NCI-H460 (cell line): ENCODE measurements at places on chromosomes 13 and 19. TPM values are rescaled to one million over a fixed set of nuclear protein-coding genes. Genes with fewer than 3 reads are reported as not detected.
A peak's percentile ranks its signal among the peaks of the same experiment; 100 is the strongest.

GRCh38 chr19:55535965-55536350, 975 bp downstream of the SBK2 start:
- DNase-seq: no peak

DNA sequence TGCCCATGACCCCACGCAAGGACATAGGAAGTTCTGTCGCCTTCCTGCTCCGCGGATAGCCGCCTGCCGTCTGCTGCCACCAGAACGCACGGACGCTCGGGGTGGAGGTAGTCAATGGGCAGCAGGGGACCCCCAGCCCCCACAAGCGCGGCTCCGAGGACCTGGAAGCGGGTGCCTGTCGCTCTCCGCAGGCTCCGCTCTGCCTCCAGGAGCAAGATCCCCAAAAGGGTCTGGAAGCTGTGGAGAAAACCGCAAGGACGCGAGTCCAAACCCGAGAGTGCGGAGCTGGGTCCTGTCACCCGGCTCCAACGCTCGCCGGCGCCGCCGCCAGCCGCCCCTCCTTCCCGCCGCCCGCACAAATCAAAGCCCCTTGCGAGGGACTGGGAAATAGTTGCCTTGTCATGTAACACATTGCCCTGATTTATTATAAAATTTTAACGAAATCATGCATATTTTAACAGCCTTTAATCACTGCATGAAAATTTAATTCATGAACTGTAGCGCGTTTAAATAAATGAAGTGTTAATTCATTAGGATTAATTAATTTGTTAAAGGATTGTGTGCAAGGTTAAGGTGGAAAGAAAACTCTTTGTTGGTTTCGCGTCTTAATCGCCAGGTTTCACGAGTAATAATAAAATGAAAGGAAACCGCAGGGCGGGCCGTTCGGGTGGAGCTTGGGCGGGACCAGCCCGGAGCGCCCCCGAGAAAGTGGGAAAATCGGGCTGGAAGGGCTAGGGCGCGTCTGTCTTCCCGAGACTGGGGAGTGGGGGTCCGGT, 5.5 kb upstream of the POU4F1 start:
- no peak for DNase-seq

DNA sequence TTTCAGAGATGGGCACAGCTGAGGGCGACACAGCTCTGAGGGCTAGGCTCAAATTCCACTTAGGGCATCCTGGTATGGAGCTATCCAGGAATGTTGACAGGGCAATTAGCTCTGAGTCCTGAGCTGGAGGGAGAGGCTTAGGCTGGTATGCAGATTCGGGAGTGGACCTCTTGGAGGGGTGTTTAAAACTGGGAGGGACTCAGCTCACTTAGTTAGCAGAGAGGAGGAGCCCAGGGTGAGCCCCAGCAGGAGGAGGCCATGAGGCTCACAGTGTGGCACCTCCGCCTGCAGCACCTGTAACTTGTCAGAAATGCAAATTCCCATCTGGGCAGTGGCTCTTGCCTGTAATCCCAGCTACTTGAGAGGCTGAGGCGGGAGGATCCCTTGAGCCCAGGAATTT, 10.2 kb upstream of the NOP53 start:
- no peak for DNase-seq

DNA sequence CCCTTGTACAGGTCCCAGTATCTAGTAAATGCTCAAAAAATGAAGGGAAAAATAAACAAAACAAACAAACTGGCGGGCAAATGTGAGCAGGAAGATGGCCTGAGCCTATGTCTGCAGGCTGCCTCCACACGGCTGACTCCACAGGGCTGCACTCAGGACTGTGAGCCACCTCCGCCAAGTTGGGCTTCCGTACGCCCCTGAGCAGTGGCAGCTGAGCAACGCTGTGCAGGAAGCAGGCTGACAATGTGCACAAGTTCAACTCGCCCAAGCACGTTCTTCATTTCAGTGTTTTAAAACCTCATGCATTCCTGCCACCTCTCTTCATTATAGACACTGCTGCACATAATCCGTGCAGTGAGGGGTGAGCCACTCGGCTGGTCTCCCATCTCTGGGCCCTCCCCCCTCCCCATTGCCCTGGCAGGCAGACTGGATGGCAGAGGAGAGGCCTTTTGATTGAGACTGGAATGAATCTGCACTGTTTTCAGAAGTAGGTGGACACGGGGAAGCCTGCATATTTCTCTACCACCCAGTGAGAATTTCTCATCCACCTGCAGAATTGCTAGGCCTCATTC, 915.3 kb downstream of the UQCRFS1 start:
- DNase-seq: no peak

GRCh38 chr13:35332134-35332533, 144.4 kb downstream of the MAB21L1 start:
- DNase-seq: no peak

GRCh38 chr13:113903912-113904311, 40.0 kb upstream of the GAS6 start:
- DNase-seq: no peak

DNA sequence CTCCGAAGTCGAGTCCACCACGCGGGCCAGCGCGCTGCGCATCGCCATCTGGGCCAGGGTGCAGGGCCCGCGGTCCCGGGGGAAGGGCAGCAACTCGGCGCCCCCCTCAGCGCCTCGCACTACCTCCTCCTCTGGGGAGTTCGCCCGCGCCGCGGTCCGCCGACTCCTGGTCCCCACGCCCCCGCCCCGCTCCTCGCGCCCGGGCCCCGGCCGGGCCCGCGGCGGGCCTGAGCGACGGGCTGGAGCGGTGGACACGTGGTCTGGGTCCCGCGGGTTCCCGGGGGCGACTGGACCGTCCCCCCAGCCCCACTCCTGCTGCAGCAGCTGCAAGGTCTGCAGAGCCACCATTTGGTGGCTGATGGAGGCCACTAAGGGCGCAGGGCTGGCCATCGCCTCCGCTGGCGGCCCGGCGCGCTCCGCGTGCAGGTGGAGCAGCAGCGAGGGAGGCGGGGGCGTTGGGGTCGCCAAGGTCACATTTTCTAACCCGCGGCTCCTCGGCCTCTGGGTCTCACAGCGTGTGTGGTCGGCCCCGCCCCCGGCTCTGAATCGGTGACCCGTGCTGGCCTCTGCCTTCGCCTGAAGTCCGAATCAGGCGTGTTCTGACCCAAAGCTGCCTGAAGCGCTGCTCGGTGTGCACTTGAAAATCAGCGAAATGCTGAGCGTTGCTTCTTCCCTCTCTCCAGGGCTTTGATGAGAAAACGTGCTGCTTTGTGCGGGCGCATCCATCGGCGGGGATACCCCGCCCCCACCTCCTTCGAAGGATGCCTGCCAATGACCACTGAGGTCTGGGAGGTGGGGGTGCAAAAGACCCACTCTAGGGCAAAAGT, at the start of gene DLEU7:
Gene DLEU7, minus strand, starts transcription at position 436 of the 827 bp plus-strand sequence. Its CDS starts 46 bp downstream, at position 390.
- no peak for DNase-seq

- DNase-seq: peak; percentile 17
Observed at GRCh38 chr13:94201022-94201421, 278.5 kb downstream of the DCT start.

GRCh38 chr13:94607056-94607455, 5.4 kb downstream of the GPR180 start:
- no peak for DNase-seq

GRCh38 chr19:19239675-19240074, 27.9 kb downstream of the NCAN start:
- no peak for DNase-seq

DNA sequence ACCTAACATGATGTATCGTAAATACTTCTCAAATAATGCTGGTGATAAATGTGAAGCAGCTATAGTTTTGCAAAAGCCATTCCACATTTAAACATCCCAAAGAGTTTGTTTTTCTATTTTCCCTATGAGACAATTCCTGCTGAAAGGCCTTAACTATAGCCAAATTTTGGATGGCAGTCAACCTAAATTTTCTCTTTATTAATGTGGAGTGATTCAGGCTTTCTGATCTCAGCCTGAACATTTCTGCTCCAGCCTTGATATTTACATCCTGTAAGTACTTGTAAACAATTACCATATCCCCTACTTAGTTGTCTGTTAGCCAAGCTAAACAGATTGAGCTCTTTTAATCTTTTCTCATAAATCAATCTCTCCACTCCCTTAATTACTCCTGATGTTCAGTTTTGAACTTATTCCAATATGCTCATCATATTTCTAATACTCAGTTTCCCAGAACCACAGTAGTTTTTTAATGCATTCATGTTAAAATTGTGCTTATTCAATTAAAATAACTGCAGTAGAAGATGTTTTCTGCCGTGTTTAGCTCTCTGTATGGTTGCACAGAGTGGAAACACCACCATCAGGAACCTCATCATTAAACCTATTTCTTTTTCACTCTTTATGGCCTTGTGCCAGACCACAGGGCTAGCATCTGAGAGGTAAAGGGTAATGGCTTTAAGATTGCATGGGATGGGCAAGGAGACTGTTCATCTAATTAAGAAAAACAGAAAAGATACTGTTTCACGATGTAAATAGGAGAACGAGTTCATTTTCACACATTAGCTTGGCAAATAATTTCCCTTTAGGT, 1235.2 kb upstream of the SLC10A2 start:
- no peak for DNase-seq

GRCh38 chr13:85930108-85930507, 130.9 kb upstream of the SLITRK6 start:
- no peak for DNase-seq

DNA sequence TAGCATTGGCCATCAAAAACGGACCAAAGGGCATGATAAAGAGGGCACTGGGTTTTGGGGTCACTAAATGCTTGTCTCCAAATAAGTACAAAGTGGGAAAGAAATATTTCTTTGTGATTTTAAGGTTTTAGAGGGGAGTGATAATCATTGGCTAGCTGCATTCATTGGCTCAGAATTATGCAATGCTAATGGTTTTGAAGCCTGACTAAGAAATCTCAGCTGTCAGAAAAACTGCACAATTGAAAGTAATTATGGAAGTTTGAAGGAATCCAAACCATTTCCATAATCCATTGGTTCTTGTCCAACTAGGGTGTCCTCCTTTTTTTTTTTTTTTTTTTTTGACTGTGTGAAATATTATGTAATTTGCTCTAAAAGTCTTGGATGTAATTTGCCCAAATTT, 88.2 kb upstream of the ARGLU1 start:
- DNase-seq: no peak

GRCh38 chr19:44649578-44650145, 6.0 kb downstream of the PVR start:
- no peak for DNase-seq

DNA sequence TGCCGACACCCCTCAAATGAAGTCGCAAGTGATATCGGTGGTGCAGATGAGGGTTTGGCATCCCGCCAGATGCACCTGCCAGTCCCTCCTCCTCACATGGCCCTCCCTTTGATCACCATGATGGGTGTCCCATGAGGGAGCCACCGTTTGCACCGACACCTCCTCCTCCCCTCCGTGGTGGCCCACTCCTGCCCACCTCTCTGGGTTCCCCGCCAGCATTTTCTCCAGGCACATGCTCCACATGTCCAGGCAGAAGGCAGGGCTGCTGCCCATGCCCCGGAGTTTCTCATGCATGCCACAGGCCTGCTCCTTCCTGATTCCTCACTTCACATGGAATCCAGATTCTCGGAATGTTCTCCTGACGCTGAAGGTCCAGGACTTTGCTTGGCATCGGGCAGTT, 49.3 kb downstream of the COL4A2 start:
- no peak for DNase-seq

Gene NKPD1
- 0.07 TPM in 1 of 2 replicates, not detected in the other for total RNA-seq

Gene NKG7
- total RNA-seq: not detected in 2 replicates

Gene ALOX5AP
- total RNA-seq: not detected in 2 replicates

Gene SYCN
- total RNA-seq: not detected in 2 replicates

Gene LILRB4
- total RNA-seq: not detected in 2 replicates

Gene TNNT1
- total RNA-seq: 18.6 and 25.1 TPM in 2 replicates

Gene SPART
- 63.6 and 78.5 TPM in 2 replicates for total RNA-seq

Gene RASL11A
- 1.3 and 1.9 TPM in 2 replicates for total RNA-seq

Gene IFNL1
- total RNA-seq: not detected in 2 replicates

Gene MYO1F
- total RNA-seq: 0.15 and 0.23 TPM in 2 replicates
